ENCODE measurements at places on chromosomes 5 and 9.

DNA sequence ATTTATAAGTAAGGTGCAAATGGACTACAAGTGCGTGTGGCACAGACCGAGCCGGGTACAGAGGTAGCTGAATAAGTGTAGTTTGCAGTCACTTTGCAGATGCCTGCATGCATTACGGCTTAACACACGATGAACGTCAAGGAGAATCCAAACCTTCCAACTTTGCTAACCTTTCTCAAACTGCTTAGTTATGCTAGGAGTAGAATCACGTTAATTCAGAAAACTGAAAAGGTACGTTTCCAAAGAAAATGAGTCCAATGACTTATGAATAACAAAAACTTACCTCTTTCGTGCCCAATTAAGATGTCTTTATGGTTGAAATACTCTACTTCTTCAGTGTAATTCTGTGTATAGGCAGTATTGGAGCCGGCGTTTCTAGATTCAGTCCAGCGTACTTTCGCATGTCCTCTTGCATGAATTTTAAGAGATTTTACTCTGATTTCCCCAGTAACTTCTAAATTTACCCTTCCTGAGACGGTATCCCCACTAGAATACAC, 539 bp downstream of the ARRDC3 start:
- no peak for DNase-seq

DNA sequence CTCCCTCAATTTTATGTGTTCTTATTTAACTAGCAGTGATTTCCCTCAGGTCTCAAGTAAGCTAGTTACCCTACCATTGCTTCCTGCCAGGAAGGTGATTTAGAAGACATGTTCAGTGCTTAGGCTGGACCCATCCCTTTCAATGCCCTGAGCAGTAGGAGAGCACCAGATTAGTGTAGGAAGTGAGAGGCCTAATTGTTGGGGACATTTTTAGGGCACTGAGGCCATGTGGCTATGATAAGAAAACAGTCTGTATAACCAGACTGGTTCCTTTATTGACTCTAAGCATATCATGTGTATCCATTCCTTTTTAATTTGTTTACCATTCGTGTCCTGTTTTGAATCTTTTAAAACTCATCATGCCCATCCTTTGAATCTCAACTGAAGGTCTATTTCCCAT, 312.3 kb upstream of the PRR16 start:
- DNase-seq = no peak

- DNase-seq = no peak
Observed at GRCh38 chr5:131198625-131199024, 27.9 kb downstream of the LYRM7 start.

DNA sequence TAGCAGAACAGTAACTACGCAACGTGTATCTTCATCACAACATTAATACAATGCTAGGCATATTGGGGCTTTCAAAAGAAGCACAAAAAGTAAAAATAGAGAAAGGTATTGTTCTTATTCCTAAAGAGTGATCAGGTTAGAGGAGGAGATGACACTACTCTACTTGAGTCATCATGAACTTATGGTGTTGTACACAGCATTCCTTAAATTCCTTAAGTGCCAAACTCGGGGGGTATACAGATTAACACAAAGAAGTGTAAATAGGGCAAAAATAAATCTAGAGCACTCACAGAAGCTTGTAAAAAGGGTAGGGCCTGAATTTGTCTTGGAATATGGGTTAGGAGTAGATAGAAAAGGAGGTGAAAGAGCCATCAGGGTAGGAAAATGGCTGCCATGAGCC, 308.0 kb upstream of the DAP start:
- DNase-seq = no peak

DNA sequence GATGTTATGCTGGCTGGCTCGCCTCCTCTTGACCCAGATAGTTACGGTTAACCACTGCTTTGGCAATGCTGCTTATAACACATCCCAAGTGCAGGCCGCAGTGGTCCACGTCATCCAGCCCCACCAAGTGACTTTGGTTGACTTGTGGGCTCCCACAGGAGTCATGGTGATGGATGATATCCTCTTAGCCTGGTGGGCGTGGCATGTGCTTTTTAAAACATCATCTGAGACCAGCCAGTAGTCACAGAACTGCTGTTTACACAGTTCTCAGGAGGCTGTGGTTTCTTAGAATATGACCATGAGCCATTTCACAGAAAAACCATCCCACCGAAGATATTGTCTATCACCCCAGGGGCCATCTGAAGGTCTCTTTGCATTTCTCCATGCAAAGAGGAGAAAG, 216.9 kb downstream of the SH3GL2 start:
- no peak for DNase-seq

DNA sequence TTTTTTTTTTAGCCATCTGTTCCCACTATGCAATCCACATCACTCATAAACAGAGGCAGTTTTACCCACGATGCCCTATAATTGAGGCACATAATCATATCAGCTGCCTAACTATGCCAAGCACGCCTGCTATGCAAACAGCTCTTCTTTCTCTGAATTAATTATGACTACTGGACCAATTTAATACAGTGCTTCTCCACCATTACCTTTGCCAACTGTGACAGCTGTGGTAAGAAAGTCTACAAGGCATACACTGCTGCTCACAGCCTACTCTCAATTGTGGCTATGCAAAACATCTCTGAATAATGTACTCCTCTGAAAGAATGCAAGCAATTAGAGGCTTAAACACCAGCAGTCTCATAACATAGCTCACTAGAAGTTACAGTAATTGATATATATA, 97.1 kb downstream of the DTWD2 start:
- DNase-seq = peak; percentile 3

GRCh38 chr5:19988457-19988856, 457 bp upstream of the CDH18 start:
- no peak for DNase-seq

DNA sequence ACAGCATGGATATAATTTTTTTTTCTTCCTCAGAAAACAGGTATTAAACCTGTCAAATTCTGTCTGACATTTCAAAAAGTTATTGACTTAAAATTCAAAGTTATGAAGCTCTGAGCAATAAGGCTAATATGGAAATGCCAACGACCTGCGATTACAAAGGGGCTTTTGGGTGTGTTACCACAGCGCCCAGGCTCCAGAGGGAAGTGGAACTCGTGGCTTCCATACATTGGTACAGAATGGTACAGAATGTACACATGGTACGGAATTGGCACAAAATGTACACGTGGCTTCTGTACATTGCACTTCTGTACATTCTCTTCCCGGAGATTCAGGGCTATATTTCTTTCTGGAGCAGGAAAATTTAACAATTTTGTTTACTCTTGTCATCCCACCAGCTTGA, 225.1 kb upstream of the TBCA start:
- no peak for DNase-seq

GRCh38 chr9:122944960-122945888, 4.4 kb downstream of the RABGAP1 start:
- no peak for DNase-seq

DNA sequence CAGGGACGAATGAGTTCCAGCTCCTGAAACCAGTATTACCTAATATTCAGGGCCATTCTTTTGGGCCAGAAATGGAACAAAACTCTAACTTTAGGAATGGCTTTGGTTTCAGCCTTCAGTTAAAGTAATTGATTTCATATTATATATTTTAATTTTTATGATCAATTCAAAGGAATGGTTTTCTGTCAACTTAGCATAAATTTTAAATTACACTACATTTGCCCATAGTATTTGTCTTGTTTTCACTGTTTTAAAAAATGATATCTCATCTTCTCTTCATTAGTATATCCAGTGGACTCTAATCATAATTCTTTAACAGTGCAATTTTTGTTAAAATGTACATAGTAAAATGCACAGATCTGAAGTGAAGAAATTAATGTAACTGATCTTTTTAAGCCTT, 1.9 kb upstream of the PCDHB16 start:
- DNase-seq = no peak

GRCh38 chr5:37182667-37183066, 66.5 kb downstream of the CPLANE1 start:
- DNase-seq = no peak

GRCh38 chr9:95444160-95444559, 72.6 kb downstream of the PTCH1 start:
- no peak for DNase-seq

DNA sequence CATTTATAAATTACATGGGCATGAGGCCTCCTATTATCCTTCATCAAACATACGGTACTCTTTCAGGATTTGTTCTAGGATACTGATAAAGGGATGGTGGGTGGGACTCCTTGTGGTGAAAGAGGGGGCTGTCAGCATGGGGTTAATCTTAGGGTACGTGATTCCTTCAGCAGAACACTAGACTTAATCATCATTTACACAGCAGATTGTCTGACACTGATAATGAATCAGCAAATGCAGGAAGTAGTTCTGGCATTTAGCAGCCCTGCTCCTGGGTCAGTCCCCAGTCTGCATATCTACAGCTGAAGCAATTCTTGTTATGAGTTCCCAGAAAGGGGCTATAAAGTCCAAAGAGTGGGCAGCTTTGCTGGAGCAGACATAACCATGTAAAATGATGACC, 384.6 kb downstream of the SPOCK1 start:
- DNase-seq = no peak

DNA sequence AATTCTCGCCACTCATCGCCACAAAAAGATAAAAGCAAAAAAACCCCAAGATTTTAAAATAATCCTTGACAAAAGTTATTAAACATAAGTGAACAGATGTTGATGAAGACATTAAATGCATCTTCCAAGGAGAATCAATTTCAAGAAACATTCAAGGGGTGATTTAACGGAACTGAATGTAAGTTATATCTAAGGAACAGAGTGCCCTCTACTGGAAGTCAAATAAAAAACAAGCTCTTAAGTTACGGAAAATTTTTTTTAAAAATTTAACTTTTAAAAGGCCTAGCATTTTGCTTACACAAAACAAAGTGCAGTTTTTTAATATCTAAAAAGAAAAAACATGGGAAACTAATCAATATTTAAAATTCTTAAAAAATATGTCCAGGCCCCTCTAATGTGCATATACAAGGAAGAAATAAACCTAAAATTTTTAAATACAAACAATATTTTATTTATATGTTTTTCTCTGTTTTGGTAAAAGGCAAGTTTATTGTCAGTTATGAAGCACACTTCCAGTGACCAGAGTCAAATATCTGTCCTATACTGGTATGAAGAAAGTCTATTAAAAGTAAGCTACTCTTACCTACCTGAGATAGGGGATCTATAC, 28.0 kb downstream of the TEX10 start:
- no peak for DNase-seq

GRCh38 chr5:27700526-27700925, 662.1 kb upstream of the CDH9 start:
- no peak for DNase-seq

DNA sequence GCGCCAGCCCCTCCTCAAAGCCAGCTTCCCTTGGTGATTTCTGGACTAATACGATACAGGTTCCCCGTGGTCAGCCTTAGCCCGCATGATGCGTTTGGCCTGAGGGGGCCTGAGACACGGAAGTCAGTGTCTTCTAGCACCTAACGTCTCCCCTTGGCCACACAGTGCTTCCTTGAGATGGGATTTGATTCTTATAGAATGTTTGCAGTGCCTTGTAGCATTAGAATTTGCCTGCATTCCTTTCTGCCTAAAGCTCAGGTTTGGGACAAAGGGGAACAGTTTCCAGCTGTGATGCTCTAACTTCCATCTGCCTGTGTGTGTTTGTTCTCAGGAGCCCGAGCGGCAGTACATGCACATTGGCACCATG, 34.4 kb downstream of the CFAP90 start:
- no peak for DNase-seq

DNA sequence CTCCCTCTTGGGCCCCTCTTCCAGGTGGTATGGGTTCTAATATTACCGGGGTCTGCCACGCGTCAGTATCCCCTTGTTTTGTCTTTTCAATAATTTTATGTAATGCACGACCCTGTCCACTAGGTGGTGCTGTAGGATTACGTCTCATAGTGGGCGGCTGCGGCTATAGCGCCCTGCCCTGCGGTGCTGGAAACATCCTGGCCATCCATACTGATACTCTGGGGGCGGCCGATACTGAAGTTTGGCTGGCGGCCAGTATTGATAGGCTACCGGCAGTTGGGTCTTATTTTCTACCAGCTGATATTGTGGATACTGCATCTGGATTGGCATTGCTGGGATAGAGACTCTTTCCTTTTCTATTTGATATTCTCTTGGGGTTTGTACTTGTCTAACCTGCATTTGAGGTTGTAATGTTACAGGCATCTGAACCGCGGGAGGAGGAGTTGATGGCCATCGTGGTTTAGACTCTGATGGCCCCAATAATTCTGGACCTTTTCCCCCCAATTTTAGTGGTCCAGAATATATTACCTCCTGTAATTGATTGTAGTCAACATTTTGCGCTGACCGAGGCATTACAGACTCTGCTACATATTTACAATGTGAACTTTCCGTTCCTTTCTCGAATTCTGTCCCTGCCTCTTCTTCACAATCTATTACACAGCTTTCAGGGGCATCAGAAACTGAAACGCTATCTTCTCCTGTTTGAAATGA, 3.3 kb upstream of the TMEM141 start:
- DNase-seq = no peak

GRCh38 chr9:111902391-111903139, 6.0 kb downstream of the UGCG start:
- no peak for DNase-seq

- DNase-seq = no peak
Observed at GRCh38 chr5:137148655-137149054, 350.5 kb downstream of the SPOCK1 start.

GRCh38 chr9:33158843-33159776, 8.0 kb downstream of the B4GALT1 start:
- no peak for DNase-seq

GRCh38 chr5:99000876-99001275, 72.1 kb upstream of the CHD1 start:
- DNase-seq = no peak

- no peak for DNase-seq
Observed at GRCh38 chr5:169161022-169161680, 139.8 kb downstream of the SLIT3 start.

- DNase-seq = no peak
Observed at GRCh38 chr9:133581513-133582343, 27.5 kb downstream of the FAM163B start.

GRCh38 chr9:130583271-130583670, 3.9 kb downstream of the FUBP3 start:
- no peak for DNase-seq

GRCh38 chr5:127086589-127086988, 13.3 kb upstream of the C5orf63 start:
- DNase-seq = no peak

- no peak for DNase-seq
Observed at GRCh38 chr5:6202149-6202967, 176.0 kb downstream of the MED10 start.

- no peak for DNase-seq
Observed at GRCh38 chr9:19232823-19233194, 2.3 kb downstream of the DENND4C start.

- no peak for DNase-seq
Observed at GRCh38 chr5:119435436-119436132, 16.7 kb upstream of the HSD17B4 start.
